AG20443 (cell line): ENCODE measurements at places on chromosomes 5 and 9.

GRCh38 chr5:36722900-36723299, 116.5 kb downstream of the SLC1A3 start:
- no peak for DNase-seq

DNA sequence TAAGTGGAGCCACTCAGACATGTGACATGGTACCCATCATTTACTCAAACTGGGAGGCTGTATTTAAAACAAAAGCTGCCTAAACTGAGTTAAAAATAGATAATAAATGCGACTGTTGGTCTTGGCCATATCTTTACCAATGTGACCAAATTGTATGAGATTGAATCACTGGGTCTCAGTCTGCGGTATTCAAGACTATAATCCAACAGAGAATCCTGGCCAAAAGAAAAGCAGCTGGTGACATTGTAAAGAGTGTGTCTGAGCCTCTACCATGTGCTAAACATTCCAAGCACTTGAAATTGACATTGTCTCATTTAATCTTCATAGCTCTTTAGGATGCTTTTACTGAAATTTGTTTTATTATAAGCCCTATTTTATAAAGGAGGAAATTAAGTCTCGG, 282.6 kb downstream of the ZNF608 start:
- no peak for DNase-seq

GRCh38 chr5:37738057-37738691, 101.7 kb downstream of the GDNF start:
- DNase-seq = peak; percentile 52

- no peak for DNase-seq
These were observed 58.3 kb upstream of the NFIL3 start for GRCh38 chr9:91481972-91482371.

GRCh38 chr5:108858959-108859358, 111.3 kb downstream of the FER start:
- peak; percentile 14 for DNase-seq

DNA sequence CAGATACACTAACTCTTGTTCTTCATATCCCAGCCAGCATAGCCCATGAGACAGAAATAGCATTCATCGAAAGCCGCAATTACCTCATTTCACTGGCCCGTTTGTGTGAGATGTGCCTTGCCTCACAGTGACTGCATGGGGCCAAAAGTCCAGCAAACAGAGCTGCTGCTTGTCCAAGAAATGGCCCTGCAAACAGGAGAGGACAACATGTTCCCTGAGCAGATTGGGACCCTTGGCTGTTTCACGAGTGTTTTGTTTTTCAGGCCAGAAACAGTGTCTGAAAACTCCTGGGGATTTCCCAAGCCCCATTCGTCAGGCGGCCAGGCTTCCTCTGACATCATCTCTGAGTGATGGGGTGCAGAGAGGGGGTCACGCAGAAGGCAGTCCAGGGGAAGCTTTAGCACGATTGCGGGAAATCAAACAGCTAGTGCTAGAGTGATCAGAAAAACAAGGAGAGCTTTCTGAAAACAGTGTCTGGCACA, 503.6 kb upstream of the PAPPA start:
- peak; percentile 74 for DNase-seq

DNA sequence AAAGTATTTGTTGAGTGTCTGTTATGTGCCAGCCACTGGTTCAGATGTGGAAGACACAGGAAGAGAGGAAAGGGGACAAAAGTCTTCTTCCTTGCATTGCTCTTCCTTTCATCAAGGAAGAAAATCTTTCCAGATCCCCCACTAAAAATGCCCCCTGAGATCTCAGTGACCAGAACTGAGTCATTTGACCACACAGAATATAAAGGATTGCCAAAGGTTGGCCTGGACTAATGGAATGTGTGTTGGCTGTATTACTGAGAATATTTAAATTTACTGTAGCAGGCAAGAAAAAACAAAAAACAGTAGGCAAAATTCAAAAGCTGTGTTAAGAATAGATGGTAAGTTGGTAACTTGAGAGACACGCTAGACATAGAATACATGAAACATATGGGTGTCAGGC, 10.0 kb upstream of the SEPTIN8 start:
- peak; percentile 78 for DNase-seq

DNA sequence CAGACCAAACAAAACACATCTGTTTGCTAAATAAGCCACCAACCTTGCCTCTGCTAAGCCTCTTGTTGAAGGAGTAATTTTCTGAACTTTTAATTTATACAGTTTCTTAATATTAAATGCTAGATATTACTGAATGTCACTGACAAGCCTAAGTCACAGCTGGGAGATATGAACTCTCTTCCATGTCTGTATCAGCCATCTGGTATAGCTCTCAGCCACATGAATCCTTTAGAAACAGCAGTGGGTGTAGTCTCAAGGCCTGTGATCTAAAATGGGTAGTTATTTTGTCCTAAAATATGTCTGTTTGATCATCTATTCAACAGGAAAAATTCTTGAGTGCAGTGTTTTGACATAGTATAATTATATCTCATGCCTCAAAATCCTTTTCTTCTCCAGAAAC, 97.2 kb downstream of the CAMK4 start:
- no peak for DNase-seq

DNA sequence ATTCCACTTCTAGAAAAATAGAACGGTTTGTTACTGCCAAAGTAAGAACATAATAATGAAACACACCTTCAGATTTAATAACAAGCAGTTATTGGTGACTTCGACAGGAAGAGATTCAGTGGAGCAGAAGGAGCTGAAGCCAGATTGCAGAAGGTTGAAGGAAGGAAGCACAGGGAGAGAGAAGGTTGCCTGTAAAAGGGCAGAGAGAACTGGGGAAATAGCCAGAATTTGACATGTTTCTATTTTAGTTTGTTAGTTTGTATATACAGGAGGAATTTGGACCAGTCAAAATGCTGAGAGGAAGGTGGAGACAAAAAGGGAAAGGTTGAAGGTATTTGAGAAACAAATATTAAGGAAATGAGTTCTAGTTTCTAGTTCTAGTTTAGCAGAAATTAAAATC, 269.2 kb upstream of the ELAVL2 start:
- DNase-seq = no peak

- peak; percentile 21 for DNase-seq
These were observed 38.4 kb downstream of the HRH2 start for GRCh38 chr5:175696139-175696854.

DNA sequence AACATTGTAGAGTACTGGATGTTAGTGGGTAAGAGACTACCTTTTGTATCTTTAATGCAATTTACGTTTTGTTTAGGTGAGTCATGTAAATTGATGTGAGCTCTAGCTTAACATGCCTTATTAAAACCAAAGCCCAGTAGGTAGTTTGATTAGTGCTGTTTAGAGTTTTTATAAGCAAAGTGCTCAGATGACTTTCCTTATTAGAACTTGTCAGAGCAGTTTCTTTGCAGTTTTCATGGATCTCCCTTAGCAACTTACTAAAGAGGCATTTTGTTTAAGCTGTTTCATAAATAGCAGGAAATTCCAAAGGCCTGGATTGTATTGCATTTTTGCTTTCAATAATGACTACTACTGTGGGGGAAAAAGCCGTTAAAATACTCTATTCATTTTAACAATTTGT, 14.5 kb downstream of the ZSWIM6 start:
- no peak for DNase-seq

DNA sequence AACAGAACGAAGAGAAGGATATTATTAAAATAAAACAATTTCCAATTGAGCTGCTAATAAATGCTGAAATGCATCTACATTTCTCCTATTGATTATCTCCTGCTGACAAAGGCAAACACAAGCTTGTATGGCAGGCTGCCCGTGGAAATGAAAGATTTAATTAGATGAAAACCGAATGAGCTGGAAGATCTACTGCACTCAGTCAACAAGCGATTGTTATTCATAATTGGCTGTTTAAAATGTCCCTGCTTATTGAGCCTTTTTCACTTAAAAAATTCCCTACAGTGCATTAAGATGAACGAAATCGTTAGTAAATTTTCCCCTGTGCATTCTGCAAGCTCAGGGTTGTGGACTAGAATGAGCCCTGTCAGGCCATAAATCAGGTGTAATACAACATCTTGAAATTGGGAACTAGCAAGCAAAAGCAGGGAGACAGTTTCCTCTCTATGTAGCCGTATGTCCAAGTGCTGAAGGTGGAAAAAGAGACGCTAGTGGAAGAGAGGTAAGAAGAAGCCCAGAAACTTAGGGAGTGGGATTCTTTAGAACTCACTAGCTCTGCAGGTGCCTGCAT, 28.5 kb upstream of the KIF4B start:
- DNase-seq = no peak

DNA sequence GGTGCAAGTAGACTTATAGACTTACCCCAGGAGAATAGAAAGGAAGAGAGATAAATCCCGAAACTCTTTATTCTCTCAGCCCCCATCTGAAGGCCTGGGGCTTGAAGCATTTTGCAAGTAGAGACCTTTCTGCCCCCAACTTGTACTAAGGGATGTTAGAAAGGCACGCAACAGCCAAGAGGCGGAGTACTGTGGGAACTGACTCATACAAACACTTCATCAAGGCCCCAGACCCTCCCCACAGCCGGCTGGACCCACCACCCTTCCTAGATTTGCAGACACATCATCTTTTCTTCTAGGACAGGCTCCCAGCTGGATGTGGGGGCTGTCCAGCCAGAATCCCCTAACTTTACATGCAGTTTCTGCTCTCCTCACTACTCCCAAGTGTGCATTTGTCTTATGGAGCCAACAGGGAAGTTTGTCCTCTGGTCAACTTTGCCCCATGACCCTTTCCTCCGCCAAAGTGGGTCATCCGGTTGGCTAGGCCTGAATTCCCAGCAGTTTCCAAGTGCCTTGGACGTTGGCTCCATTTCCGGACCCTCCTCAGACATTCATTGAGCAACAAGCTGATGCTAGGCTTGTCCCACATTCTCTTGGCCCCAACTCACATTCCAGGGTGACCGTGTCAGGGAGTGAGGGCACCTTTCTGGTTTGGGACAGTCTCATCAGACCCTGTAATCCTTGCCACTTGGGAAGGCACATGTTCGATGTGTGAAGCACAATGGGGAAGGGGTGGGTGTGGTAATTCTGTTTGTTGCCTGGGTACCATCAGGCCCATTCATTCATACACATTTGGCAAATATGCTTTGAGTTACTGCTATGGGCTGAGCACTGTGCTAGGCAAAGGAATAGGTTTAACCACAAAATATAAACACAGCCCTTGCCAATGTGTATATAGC, 64.6 kb downstream of the ABLIM3 start:
- DNase-seq = peak; percentile 67
